ENCODE measurements at places on chromosomes 12 and 14. TPM values are rescaled to one million over a fixed set of nuclear protein-coding genes. Genes with fewer than 3 reads are reported as not detected.
A peak's percentile ranks its signal among the peaks of the same experiment; 100 is the strongest.

- DNase-seq: no peak
Observed at GRCh38 chr14:22474730-22475351, 114.2 kb downstream of the DAD1 start.

- no peak for DNase-seq
Observed at GRCh38 chr14:23615856-23616255, 20.3 kb upstream of the DHRS2 start.

GRCh38 chr14:105473677-105474482 lies 741 bp upstream of the CRIP2 start:
- peak; percentile 90 for DNase-seq

Gene STON2
- 31.4 TPM for total RNA-seq

Gene PDE3A
- 10.9 TPM for total RNA-seq

DNA sequence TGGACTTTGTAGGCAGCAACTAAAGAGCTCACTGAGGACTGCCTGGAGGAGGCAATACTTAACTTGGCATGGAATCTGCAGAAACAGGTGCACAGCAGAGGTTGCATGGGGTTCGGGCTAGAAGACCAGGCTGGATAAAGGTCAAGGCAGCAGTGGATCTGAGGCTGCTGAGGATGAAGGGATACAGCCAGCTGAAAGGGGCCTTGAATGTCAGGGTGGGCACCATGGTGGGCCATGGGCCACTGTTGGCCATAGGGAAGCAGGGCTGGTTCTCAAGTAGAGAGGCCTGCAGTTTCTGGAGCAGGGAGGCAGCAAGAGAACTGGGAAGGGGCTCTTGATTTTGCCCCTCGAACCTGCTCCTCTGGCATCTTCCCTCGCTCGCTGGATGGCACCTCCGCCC lies 55.5 kb downstream of the C14orf132 start:
- no peak for DNase-seq

DNA sequence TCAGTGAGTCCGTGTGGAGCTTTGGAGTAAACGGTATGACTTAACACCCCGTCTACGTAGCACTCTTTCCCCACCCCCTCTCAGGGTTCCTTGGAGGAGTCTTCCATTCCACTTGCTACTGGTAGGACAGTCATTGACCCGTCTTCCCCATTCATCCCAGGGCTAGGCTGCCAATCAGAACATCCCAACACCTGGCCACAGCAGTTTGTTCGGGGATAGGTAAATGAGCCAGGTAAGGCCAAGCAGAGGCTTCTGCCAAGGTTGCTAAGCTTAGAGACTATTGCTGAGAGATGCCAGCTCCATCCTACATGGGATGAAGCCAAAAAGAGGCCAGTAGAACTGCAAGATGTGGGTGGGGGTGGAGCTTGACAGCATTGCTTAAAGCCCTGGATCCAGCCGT lies 130.8 kb downstream of the BCL11B start:
- DNase-seq: no peak

GRCh38 chr12:54285150-54286041 lies 4.9 kb downstream of the HNRNPA1 start:
- DNase-seq: no peak

GRCh38 chr12:55705782-55706402 lies 1.8 kb downstream of the ITGA7 start:
- DNase-seq: no peak
